ENCODE measurements at places on chromosomes 12 and 14. TPM values are rescaled to one million over a fixed set of nuclear protein-coding genes. Genes with fewer than 3 reads are reported as not detected.

BDKRB2 gene
- polyA plus RNA-seq, result not detected

MYF5 gene
- polyA plus RNA-seq, result not detected

CRACR2A gene
- 10.1 TPM for polyA plus RNA-seq

TAS2R8 gene
- polyA plus RNA-seq, result not detected

LRTM2 gene
- not detected for polyA plus RNA-seq

Data from IgD-negative memory B cell (primary cell).